Activated CD4-positive, alpha-beta T cell treated with anti-CD3 and anti-CD28 coated beads, Interleukin-2, amount 50 U/mL, for 4 hours (primary cell): ENCODE measurements at places on chromosomes 1 and 21.

DNA sequence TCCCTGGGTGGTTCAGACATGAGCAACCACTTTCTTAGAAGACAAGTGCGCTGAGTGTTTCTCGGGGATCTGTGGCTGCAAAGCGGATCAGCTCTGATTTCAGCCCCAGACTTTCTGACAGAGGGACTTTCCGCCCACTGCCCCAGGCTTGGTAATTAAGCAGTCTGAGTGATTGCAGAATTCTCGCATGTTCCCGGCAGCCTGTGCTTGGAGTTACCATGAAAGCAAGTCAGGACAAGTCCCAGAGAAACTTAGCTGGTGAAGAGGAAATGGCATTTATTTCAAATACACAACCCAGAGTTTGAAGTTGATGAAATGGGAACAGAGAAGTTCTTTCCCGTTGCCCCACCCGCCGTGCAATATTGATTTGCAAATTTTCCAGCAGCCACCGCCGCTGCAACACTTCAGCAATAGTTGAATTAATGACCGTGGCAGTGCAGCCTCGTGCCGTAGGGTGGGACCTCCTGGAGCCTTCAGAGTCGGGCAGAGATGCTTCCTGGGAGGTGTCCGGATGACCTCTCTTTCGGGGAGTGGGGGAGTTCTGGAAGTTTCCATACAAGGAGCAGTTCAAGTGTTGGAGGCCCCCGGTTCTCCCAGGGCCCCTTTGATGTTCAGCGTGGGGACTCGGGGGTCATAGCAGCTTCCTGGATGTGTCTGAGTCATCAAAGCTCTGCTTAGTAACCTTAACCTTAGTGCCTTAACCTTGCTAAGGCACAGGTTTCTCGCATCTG, 134.7 kb downstream of the KAZN start:
- no peak for DNase-seq

DNA sequence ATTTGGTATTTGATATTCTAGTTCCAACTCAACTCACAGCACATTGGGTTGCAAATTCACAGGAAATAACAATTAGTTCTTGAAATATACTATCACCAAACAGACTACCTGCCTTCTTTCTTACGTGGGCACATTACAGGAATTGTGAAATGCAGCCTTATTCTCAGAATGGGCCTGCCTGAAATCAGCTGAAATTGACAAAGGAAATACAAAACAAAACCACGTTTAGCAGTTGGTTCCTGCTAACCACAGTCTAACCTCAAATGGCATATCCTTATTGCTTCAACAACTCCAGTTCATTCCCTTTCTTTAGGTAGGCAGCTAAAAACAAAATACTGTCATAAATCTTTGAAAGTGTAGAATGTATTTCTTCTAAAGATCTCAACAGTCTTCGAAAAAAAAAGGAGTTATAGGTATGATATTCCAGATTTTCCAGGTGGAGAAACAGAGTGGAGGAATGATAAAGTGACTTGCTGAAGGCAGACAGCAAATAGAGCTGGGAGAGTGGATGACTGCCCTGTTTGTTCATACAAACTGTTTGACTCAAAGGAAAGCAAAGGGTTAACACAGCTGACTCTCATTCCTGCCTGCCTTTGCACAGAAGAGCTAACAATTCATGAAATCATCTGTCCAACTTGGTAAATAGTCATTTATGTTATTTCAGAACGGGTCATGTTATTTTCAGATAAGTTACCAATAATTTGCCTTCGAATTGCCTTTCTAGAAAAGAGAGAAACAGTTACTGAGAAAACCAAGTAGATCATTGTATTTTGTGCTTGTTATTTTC, 1.6 kb upstream of the GREM2 start:
- DNase-seq: no peak

GRCh38 chr1:21864730-21865129, 52.7 kb downstream of the LDLRAD2 start:
- DNase-seq: no peak

DNA sequence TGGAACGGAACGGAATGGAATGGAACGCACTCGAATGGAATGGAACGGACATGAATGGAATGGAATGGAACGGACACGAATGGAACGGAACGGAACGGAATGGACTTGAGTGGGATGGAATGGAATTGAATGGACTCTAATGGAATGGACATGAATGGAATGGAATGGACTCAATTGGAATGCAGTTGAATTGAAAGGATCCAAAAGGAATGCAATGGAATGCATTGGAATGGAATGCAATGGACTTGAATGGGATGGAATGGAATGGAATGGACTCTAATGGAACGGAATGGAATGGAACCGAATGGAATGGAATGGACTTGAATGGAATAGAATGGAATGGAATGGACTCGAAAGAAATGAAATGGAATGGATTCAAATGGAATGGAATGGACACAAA, 102.4 kb upstream of the OR4F16 start:
- DNase-seq: no peak

- no peak for DNase-seq
Observed at GRCh38 chr1:53501065-53502005, 42.1 kb downstream of the DMRTB1 start.

GRCh38 chr1:229062135-229062534, 208.8 kb upstream of the RAB4A start:
- no peak for DNase-seq

- DNase-seq: no peak
Observed at GRCh38 chr21:15976807-15977206, 247.0 kb downstream of the USP25 start.

- no peak for DNase-seq
Observed at GRCh38 chr1:82042306-82043060, 241.7 kb downstream of the ADGRL2 start.

GRCh38 chr1:59446257-59446901, 149.5 kb downstream of the FGGY start:
- DNase-seq: no peak

DNA sequence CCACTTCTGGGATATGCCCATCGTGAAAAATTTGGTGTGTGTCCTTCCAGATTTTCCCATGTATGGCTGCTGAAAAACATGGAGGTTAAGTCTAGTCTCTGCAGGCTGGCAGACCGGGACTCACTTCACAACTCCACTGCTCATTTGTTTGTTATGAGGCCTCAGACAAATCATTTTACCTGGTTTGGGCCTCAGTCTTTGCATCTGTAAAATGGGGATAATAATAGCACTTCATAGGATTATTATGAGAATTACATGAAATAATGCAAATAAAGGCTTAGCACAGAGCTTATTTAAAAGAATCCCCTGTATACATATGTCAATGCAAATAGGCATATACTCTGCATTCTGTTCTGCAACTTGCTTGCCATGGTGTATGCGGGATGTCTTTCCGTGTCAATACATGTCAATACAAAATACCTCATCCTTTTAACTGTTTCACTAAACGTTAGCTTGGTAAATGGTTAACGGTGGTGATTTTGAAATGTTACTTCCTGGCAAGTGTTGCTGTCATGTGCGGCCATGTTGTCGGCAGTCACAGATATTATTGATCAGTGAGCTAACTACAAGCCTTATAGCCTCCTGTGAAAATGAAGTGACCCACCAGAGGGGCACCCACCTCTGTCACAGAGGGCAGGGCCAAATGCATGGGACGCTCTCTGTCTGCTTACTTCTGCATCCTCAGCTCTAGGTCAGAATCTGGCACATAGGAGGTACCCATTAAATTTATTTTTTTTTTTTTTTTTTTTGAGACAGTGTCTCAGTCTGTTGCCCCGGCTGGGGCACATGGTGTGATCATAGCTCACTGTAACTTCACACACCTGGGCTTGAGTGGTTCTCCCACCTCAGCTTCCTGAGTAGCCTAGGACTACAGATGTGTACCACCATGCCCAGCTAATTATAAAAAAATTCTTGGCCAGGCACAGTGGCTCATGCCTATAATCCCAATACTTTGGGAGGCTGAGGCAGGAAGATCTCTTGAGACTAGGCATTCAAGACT, 4.3 kb downstream of the LCK start:
- DNase-seq: no peak

- DNase-seq: no peak
Observed at GRCh38 chr1:6503884-6504602, 12.6 kb upstream of the PLEKHG5 start.

GRCh38 chr1:81439046-81439823, 361.5 kb upstream of the ADGRL2 start:
- no peak for DNase-seq

GRCh38 chr1:219220945-219221344, 47.3 kb downstream of the LYPLAL1 start:
- DNase-seq: no peak

DNA sequence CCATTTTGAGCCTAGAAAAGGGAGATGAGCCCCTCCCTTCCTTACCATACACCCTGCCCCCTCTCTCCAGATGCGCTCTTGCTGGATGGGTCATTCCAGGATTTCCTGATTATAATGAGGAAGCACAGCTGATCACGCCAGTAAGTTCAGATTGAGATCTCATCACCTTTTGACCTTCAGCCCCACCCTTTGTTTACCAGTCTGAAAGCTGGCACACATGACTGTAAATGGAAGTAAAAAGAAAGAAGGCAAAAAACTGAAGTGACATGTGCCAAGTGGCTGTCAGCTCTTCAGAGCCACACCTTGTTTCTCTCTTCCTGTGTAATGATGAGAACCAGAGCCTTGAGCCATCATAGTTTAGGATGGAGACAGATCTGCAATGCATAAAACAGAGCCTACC, 27.9 kb downstream of the S1PR1 start:
- DNase-seq: no peak

- DNase-seq: no peak
Observed at GRCh38 chr1:91742848-91743292, 143.1 kb downstream of the TGFBR3 start.

- no peak for DNase-seq
Observed at GRCh38 chr1:212286556-212287131, 1.4 kb downstream of the PPP2R5A start.

- DNase-seq: no peak
Observed at GRCh38 chr1:15155888-15156741, 2.6 kb downstream of the TMEM51 start.

DNA sequence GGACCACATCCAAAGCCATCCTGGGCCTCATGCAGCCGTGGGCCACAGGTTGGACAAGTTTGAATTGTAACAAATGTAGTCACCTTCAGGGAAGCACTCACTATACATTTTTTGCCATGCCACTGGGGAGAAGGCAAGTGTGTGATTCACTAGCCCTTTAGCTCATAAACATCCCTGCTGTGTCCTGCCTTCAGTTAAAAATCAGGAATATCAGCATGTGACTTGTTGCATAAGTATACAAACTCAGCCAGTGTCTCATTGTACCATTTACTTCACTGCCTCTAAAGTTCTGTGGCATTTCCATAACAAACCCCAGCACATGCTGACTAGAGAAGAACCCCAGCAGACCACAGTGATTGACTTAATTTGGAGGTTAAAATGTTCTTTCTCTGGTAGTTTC, 142.0 kb upstream of the C1orf105 start:
- no peak for DNase-seq

DNA sequence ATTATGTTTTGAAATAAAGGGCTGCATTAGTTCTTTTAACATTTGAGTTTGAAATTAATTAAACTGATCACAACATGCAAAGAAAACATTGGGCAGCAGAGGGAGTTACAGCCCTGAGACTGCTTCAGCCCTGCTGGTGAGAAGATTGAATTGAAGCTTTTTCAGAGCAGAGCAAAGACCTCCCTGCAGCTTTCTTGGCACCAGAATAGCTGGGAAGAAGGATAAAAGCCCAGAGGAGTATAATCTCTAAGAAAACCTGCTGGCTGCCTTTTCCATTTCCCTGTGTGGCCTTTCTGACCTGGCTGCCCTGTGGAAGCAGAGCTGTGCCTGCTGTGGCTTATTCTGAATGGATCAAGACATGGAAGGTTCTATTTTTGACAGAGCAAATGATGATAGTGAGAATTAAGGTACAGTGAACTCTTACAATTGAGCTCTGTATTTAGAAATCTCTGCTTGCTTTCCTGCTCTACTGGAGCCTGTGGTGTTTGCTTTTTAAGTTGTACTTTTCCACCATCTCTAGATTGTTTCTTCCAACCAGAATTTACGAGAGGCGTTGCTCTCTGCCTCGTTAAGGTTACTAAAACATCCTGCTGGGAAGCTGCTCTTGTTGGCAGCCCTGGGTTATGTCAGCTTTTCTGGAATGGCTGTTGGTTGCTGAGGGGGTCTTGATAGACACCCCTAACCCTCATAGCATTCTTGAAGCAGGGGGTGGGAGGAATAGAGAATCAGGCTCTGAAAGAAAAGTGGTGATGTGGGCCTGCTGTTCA, 9.9 kb downstream of the SNRPE start:
- DNase-seq: no peak

- no peak for DNase-seq
Observed at GRCh38 chr1:37851782-37852210, 7.6 kb downstream of the MTF1 start.

DNA sequence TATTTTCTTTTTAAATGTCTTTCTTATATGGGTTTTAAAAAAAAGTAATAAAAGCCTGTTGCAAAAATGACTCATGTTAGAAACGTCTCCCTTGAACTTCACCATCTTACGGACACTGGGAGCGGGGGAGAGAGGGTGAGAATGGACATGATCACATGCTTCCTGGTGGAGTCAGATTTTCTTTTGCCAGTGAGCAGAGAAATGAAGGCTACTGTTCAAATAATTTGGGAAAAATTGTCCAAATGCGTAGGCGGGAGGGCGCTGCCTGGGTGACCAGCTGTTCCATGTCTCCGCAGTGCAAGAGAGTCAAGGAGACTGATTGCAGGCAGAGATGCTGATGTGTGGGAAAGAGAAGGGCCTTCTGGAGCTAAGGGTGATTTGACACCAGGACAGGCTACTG, 23.1 kb downstream of the EIF2D start:
- DNase-seq: no peak

- DNase-seq: no peak
Observed at GRCh38 chr1:189606047-189606446, 871.6 kb downstream of the BRINP3 start.

DNA sequence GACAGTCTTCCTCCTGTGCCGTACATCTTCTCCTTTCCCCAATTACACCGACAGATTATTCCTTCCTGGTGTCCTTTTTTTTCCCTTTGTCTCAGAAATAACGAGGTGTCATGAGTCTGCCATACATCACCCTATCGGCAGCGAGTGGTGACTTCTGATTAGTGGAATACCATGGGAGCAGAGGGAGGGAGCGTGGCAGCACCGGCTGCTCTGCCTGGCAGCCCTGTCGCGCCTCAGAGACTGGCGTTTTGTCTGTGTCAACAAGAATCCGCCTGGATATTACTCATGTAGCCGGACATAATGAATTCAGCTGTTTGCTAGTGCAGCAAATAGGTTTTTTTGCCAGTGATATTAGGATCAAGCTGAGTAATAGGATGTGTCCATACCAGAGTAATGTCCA, 51.8 kb downstream of the UTP25 start:
- no peak for DNase-seq

GRCh38 chr1:223486366-223486765, 93.2 kb downstream of the CCDC185 start:
- DNase-seq: no peak

GRCh38 chr1:33111965-33112364, 31.0 kb downstream of the AZIN2 start:
- no peak for DNase-seq

- no peak for DNase-seq
Observed at GRCh38 chr1:28470146-28470545, 35.7 kb upstream of the RCC1 start.
